ENCODE measurements at places on chromosomes 7 and 10. TPM values are rescaled to one million over a fixed set of nuclear protein-coding genes. Genes with fewer than 3 reads are reported as not detected.
A peak's percentile ranks its signal among the peaks of the same experiment; 100 is the strongest.

- no peak for DNase-seq
Measured at GRCh38 chr7:130473876-130474275, 18.0 kb upstream of the MEST start.

DNA sequence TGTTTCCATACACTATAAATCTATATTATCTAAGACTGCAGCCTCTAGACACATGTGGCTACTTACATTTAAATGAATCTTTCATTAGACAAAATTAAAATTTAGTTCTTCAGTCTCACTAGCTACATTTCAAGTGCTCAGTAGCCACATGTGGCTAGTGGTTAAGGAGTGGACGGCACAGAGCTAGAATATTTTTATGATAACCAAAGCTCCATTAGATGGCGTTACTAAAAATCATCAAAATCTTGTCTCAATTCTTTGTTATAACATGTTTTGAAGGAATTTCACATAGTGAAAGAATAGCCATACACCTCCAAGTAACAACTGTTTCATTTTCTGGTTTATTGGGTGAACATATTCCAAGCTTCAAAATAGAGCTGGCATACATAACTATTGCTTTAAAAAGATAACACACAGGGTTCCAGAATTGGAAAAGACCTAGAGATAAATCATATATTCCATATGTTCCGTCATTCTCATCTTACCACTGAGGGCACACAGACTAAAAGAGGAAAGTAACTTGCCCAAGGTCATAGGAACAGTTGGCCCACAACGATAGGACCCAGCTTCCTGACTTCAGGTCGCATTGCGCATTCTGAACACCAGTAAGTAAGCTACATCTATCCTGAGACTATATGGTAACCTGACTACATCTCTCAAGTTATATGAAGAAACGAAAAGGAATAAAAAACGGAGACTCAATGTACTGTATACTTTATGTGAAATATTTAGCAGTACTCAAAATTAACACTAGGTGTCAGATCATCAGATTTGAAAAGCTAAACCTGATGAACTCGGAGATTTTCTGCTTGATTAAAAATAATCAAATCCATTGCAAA is 66.6 kb downstream of the CAV1 start:
- no peak for DNase-seq

DNA sequence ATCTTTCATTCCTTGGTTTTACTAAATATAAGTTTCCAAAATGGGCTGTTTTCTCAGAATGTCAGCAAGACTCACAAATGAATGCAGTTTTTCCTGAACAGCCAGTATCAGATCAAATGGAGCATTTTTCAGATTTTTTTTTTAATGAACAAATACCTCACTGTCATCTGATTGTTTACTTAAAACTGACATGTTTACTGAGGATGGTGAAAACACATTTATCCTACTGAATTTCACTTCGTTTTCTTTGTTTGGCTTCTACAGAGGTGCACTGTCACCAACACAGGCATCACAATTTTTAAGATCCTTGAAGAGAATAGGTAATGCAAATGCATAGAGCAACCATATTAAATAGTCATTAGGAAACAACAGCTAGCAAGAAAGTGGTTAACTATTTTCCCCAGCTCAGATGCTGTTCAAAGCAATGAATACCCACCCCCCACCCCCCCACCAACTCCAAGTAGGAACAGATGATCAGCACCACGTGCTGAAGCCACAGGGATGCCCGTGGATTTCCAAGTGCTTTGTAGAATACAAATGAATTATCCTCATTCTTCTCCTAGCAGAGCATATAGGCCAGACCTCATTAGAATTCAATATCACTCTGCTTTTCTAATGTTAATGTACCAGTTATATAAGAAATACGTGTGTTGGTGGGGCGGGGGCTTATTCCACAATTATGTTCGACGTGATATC is 205.9 kb downstream of the SKAP2 start:
- DNase-seq: no peak

- no peak for DNase-seq
Measured at GRCh38 chr10:59873896-59874295, 32.5 kb downstream of the CCDC6 start.

DNA sequence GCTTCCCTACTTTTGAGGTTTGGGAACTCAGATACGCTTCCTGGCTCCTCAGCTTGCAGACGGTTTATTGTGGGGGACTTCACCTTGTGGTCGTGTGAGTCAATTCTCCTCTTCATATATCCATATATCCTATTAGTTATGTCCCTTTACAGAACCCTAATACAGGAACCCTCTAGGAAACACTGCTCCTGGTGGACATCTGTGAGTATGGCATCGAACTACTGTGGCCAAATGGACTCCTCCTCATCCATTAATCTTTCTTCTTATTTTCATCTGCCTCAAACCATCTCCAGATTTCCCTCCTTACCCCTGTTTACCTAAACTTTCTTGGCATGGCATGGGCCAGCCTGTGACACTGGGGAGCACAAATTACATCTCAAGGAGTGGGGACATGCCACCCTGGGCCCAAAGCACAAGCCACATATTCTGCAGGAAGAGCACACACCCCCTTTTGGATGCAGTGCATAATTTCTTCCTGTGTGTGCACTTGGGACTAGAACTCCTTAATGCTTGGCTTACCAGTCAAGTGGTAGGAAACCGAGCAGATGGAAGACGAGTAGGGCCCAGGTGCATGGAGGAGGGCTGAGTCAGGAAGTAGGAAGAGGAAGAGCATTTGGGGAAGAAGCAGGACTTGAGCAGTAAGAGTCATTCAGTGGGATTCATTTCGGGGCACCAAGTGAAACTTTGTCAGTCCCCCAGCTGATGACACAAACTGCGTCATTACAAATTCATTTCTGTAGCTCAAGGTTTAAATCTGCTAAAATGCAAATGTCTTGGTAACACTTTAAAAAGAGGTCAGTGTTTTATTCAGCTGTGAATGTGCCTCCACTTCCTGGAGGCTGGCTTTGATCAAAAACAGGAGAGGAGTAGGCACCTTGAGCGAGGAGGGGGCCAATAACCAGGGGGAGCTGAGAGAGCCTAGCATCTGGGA is 80.8 kb upstream of the PLXNA4 start:
- no peak for DNase-seq

DNA sequence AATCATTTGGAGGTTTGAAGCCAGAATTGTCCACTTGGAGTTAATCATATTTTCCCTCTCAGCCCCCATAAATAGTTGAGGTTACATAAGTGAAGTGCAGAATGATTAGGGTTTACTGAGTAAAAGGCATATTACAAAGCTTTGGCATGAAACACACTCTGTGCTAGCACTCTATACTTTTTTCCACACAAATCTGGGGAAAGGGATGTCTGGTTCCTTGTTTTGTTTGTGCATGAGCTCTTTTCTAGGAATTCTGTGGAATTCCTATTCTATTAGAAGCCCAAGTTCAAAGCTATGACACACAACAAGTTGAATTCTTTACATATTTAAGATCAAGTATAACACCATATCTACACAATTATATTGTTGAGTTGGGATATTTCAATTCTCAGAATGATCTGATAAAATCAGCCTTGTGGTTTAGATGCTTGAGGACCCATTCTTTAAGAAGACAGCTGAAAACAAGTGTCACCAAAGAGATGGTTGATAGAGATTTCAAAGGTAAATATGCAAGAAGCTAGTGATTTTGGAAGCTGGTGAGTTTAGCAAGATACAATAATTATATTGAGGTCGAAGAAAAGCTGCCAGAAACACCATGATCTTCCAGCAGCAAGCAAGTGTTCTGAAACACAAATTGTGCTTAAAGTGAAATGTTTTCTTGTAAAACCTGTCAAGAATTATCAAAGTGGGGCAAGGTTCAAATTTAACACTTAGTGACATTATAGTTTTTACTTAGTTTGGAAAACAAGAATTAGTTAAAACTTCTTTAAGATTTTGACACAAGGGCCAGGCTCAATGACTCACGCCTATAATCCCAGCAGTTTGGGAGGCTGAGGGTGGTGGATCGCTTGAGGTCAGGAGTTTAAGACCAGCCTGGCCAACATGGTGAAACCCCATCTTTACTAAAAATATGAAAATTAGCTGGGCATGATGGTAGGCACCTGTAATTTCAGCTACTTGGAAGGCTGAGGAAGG is 122.6 kb downstream of the INHBA start:
- DNase-seq: peak; percentile 56

DNA sequence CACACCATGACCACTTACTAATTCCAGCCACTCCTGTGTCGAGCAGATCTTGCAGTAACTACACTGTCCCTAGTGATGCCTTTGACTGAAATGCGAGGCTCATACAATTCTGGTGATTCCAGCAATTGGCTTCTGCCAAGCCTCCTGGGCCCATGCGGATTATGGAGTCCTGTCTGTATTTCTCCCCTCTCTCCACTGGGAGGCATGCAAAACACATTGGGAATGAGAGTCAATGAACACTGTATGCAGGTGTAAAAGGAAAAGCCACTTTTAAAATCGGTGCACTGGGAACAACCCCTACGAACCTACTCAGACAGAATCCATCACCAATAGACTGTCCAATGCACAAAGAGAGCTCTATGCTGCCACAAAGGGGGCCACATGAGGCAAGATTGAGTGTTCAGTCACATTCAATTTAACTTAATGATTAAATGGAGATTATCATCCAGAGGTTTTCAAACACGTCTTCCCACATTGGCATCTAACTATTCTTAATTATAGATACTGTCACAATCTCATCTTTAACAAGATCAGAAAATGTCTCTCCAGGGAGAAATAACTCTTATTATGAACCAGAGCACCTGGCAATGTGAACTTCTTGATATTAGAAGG is 550.6 kb downstream of the GLRX3 start:
- DNase-seq: no peak

DNA sequence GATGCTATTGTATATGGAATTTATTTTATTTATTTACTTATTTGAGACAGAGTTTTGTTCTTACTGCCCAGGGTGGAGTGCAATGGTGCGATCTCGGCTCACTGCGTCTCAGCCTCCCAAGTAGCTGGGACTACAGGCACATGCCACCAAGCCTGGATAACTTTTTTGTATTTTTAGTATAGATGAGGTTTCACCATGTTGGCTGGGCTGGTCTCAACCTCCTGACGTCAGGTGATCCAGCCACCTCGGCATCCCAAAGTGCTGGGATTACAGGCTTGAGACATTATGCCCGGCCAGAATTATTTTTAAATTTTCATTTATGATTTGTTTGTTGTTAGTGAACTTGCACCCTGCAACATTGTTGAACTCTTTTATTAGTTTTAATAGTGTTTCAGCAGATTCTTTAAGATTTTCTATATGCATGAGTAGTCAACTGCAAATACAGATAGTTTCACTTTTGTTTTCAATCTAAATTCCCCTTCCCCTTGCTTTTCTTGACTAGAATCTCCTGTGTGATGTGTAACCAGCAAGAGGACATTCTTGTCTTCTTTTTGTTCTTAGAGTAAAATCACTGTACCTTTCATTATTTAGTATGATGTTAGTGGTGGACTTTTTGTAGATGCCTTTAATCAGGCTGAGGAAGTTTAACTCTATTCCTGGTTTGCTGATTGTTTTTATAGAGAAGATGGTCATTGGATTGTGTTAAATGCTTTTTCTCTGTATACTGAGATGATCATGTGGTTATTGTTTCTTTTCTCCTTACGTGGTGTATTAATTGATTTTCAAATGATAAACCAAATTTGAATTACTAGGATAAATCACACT is 27.8 kb downstream of the ZNF33A start:
- DNase-seq: no peak

DNA sequence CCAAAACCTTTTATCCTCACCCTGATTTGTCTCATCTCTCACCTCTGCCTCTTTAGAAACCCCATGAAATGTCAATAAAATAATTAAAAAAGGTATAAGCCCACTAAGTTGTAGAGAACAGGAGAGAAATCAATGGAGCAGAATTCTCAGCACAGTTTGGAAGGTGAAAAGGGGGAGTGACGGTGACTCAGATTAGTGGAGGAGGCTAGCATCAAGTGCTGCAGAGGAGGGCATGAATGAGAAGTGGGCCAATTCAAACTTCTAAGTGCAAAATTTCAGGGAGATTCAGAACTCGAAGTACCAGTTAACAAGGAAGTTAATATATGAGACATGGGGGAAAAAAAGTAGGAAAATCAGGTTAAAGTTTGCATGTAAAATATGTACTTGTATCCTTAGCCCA is 34.9 kb upstream of the ETV1 start:
- DNase-seq: no peak

- DNase-seq: no peak
Measured at GRCh38 chr7:101235050-101235449, 2.6 kb downstream of the CLDN15 start.

DNA sequence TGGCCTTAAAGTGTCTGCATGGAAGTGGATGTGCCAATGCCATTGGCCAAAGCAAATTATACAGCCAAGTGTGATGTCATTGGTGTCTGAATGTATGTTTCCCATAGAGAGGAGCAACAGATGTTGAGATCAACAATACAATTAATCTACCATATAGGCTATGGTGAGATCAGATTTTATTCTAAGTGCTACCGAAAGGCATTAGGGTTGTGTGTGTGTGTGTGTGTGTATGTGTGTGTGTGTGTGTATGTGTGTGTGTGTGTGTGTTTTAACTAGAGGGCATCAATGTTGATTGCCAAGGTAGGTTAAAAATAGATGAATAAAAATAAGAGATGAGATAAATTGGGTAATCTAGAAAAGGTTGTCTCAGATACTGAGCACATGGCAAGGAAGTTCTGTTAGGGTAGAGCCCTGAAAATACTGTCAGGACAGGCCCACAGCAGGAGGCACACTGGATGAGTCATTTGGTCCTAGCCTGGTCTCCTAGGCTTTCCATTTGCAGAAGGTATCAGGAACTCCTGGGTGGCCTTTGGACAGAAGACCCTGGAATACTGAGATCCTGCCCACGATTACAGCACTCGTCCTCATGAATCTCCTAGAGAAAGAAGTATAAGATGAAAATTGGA is 446.0 kb upstream of the PODXL start:
- no peak for DNase-seq

DNA sequence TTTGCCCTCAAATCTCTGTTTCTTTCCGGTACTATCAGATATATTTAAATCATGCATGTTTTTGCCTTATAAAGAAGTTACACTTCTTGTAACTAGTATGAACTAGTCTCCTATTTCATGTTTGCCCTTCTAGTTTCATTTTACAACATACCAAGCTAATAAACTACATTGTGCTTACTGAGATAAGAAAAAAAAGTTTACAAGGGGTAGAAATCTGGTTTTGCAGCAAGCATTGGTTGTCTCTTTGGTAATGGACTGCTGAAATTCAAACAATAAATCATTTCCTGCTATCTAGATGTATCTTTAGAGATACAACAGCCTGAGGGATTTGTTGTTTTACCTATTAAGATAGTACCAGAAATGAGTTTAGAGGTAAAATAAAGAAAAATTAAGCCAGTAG is 18.8 kb downstream of the PTTG1IP2 start:
- DNase-seq: no peak

- no peak for DNase-seq
Measured at GRCh38 chr10:70260259-70260658, 23.5 kb downstream of the NPFFR1 start.

The TMEM26 gene
- total RNA-seq: 0.33 TPM

The PLAC9 gene
- total RNA-seq: not detected

The DNAJC12 gene
- 3.0 TPM for total RNA-seq

The C7orf25 gene
- 14.4 TPM for total RNA-seq

The SEMA3A gene
- 6.8 TPM for total RNA-seq

The CLDN4 gene
- total RNA-seq: 892 TPM

The LYZL2 gene
- total RNA-seq: not detected

Measured in kidney epithelial cell (primary cell).